ENCODE measurements at places on chromosomes 5 and 9. TPM values are rescaled to one million over a fixed set of nuclear protein-coding genes. Genes with fewer than 3 reads are reported as not detected.

OBP2B gene
- not detected for total RNA-seq

PCDHB15 gene
- total RNA-seq: 1.8 TPM

CCL28 gene
- total RNA-seq: 2.9 TPM

SHROOM1 gene
- total RNA-seq: 5.2 TPM

UTP15 gene
- 6.0 TPM for total RNA-seq

CFAP90 gene
- not detected for total RNA-seq

HTR1A gene
- total RNA-seq: not detected

IGIP gene
- 5.8 TPM for total RNA-seq

PALM2AKAP2 gene
- total RNA-seq: 2.9 TPM

ADGRD2 gene
- total RNA-seq: not detected

POLR3G gene
- total RNA-seq: 0.72 TPM

C7 gene
- 1,610 TPM for total RNA-seq

SYK gene
- total RNA-seq: not detected

BNIP1 gene
- 14.8 TPM for total RNA-seq

FAM151B gene
- total RNA-seq: 5.7 TPM
